ENCODE measurements at places on chromosomes 4 and X.

DNA sequence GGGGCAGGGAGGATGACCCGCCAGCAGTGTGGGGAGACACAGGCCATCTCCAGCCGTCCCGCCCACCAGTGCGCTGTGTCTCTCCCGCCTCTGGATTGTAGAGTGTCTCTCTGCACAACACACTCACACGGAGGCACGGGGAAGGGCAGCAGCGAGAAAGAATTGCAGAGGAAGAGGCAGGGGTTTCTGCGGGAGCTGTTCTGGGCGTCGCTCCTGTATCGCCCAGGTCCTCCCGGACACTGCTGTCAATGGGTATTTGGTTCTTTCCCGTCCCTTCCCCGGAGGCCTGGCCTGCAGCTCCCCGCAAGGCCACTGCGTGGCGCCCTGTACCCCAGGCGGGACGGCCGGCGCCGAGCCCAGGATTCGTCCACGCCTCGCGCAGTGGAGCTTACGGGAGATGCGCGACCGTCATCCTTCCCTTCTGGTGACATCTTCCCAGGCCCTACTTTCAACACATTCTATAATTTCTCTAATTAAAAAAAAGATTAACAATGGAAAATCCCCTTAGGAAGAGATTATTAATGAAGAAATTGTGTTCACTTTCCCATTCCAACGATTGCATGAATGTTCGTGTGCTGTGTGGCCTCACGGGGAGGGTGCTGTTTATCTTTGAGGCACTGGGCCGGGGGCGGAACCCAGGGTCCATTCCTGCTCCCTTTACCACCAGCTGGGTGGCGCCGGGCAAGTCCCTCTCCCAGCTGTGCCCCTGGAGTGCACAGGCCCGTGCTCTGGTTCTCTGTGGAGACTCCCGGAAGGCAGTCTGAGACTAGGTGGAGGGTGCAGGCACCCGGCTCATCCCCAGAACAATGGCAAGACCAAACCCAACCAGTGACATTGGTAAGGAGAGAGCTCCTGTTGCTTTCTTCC lies 95.7 kb downstream of the CPZ start:
- H3K36me3 ChIP-seq = no peaks in the 10 kb centered on the region
- DNase-seq = no peak
- H3K27me3 ChIP-seq = no peaks in the 10 kb centered on the region
- no peaks in the 10 kb centered on the region for H3K4me1 ChIP-seq
- no peak overlapping the region for H3K4me3 ChIP-seq
- H3K27ac ChIP-seq = no peak overlapping the region

DNA sequence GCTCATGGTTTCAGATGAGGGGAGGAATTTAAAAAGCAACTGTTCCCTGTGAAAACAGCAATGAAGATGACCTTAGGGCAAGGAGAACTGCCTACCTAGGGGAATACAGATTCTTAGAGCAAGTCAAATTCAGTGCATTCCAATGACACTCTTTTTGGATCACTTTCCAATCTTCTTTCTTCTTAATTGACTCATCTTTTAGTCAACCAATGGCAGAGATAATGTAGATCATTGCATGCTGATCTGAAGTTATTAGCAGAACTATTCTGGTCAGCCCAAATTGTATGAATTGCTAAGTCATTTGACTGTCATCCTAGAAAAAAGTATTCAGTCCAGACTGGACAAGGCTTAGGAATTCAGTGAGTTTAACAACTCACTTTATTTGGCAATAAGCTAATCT lies 12.6 kb upstream of the NR3C2 start:
- no peaks in the 10 kb centered on the region for H3K4me1 ChIP-seq
- no peak for DNase-seq
- H3K27ac ChIP-seq = no peak overlapping the region
- H3K4me3 ChIP-seq = no peak overlapping the region
- H3K27me3 ChIP-seq = no peaks in the 10 kb centered on the region

DNA sequence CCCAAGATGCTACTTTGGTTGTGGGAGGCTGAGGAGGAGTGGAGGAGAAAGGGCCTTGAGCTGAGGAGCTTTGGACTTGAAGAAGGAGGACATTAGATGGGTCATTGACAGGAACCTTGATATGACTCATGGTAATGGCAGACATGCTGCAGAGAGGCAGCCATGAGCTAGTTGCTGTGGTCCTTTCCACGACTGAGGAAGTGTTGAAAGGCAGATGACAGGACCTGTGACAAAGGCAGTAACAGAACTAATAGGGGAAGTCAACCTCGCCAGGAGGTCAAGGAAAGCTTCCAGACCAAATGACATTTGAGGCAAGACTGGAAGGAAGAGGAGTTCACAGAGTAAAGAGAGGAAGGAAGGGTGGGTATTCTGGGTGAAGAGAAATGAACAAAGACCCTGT lies 7.6 kb upstream of the XPNPEP2 start:
- H3K4me3 ChIP-seq = no peak overlapping the region
- no peaks in the 10 kb centered on the region for H3K36me3 ChIP-seq
- no peak for DNase-seq
- H3K27me3 ChIP-seq = no peaks in the 10 kb centered on the region
- H3K27ac ChIP-seq = no peak overlapping the region

GRCh38 chr4:14529653-14530052 lies 472.6 kb upstream of the CPEB2 start:
- no peak for DNase-seq
- no peaks in the 10 kb centered on the region for H3K36me3 ChIP-seq

DNA sequence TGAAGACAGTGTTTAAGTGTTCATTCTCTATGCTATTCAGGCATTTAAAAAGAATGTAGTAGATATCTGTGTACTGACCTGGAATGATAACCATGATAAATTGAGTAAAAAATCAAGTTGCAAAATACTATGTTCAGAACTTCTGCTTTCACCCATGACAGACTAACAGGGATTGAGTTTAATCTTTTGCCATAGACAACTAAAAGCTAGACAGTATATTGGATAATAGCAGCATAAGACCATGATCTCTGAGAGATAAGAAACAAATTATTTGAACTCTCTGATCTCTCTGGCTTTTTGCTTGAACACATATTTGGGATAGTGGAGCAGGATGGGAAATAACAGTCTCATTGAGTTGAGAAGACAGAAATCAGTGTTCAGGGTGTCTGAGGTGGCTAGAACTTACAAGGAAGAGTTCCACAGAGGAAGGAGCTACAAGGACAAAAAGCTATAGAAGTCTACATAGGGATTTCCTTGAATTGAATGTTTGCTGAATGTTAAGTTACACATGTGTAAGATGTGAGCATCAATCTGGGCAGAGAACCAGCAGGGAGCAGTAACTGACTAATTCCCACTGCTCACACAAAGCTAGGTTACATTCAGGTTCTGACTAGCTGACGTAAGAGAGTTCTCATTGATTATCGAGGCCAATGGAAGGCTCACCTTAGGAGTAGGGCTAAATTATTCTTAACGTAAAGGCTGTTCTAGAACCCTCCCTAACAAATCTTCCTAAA lies 60.4 kb downstream of the SLC30A9 start:
- no peaks in the 10 kb centered on the region for H3K4me1 ChIP-seq
- H3K36me3 ChIP-seq = peaks cover 37% of the 10 kb centered on the region
- no peak overlapping the region for H3K4me3 ChIP-seq

DNA sequence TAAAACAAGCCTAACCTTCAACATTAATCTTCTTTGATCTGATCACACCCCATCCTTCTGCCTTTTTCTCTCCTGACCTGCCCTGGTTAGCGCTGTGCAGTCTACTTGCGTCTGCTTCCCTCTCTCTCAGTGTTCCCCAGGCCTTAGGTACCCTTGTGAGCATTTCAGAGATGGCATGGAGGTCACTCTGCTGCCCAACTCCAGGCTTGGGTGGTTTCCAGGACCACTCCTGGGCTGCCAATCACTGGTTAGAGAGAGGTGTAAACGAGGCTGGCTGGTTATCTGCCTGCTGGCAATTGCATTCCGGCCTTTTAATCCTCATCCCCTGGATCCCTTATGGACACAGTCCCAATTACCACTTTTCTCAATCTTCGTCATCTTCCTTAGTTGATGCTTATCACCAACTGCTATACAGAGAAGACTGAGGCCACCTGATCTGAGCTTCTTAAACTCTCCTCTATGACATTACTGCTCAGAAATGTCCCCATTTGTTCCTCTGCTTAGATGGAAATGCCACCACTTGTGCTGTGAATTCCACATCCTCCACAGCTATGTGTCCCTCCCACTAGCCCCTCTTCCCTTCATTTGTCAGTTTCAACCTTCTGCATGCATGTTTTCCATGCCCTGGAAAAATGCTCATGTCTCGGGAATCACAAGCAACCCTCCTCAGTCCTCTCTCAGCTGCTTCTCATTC lies 29.0 kb upstream of the BCLAF3 start:
- H3K4me1 ChIP-seq = no peaks in the 10 kb centered on the region
- no peak overlapping the region for H3K4me3 ChIP-seq
- no peak overlapping the region for H3K27ac ChIP-seq
- no peaks in the 10 kb centered on the region for H3K36me3 ChIP-seq

DNA sequence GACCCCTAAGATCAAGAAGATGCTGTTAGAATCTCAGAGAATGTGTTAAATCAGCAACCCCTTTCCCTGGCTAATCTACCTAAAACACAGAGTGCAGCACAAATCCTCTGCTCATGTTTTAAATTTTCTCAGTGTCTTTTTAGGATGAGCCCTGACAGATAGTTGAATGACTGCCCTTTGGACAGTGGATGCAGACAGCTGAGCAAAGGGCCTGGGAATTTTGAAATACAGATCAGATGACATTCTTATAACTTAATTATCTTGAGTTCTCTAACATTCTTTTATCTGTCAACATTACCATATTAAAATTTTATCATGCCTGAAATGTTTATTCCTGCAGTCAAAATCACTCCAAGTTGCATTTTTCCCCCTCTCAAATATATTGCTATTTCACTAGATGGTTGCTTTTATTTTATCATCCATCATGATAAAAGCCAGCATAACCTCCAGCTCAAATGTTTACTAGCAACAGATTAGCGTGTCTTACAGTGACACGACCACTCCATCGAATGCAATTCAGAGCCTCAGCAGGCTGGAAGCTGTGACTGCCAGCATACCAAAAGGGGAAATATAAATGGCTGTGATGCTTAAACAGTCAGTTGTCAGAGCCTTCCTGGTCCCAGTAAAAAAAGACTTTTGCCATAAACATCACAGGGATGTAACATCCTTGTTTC lies 22.8 kb upstream of the ARHGAP24 start:
- no peaks in the 10 kb centered on the region for H3K27me3 ChIP-seq
- H3K36me3 ChIP-seq = no peaks in the 10 kb centered on the region
- H3K4me3 ChIP-seq = no peak overlapping the region
- no peaks in the 10 kb centered on the region for H3K4me1 ChIP-seq

DNA sequence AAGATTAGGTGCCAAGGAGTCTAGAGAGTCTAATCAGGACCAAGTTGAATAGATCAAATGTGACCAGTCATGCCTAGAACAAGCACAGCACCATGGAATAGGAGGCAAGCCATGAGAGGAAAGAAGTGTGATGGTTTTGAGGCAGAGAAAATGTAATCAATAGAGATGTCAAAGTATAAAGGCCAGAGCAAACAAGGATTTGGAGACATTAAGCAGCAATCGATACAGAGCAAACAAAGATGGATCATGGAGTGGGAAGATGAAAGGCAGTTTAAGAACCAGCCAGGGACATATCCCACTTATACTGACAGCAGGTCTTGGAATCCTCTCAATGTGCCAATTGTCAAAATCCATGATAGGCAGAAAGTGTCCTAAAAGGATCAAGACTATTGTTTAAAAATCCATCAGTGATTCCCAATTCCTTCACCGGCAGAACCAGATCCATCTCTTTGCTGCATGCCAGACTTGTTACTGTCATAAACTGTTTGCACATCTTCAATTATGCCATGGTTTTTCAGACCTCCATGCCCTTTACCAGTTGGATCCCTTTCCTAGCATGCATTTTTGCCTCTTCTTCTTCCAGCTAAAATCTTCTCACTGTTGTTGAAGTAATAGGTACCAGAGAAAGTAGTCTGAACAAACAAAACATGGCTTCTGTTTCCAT lies 520.7 kb upstream of the ARX start:
- H3K27ac ChIP-seq = no peak overlapping the region
- no peaks in the 10 kb centered on the region for H3K4me1 ChIP-seq
- DNase-seq = no peak
- no peaks in the 10 kb centered on the region for H3K36me3 ChIP-seq
- no peak overlapping the region for H3K4me3 ChIP-seq

- H3K27me3 ChIP-seq = peaks cover 3% of the 10 kb centered on the region
- no peaks in the 10 kb centered on the region for H3K4me1 ChIP-seq
- no peak overlapping the region for H3K4me3 ChIP-seq
- no peak for DNase-seq
- no peak overlapping the region for H3K27ac ChIP-seq
- H3K36me3 ChIP-seq = no peaks in the 10 kb centered on the region
Measured at GRCh38 chr4:140595065-140595464, 26.3 kb upstream of the UCP1 start.

DNA sequence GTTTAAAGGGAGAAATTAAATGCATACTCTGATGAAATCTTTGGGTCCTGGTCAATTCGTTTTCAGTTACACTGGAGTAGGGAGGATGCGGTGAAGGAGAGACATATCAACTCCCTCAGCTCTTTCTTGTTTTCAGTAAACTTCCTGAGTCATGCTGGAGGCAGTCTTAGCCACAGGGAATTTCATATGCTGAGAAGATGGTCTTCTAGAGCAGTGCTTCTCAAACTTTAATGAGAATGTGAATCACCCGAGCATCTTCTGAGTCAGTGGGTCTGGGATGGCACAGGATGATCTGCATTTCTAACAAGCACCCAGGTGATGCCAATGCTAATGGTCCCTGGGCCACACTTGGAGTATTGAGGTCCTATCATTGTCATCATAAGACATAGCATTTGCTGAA lies 214.5 kb downstream of the KIT start:
- H3K4me3 ChIP-seq = no peak overlapping the region
- H3K27me3 ChIP-seq = no peaks in the 10 kb centered on the region
- no peak overlapping the region for H3K27ac ChIP-seq

GRCh38 chrX:9767375-9767774 lies 1.7 kb upstream of the GPR143 start:
- H3K36me3 ChIP-seq = no peaks in the 10 kb centered on the region
- no peak overlapping the region for H3K27ac ChIP-seq
- H3K4me3 ChIP-seq = no peak overlapping the region

DNA sequence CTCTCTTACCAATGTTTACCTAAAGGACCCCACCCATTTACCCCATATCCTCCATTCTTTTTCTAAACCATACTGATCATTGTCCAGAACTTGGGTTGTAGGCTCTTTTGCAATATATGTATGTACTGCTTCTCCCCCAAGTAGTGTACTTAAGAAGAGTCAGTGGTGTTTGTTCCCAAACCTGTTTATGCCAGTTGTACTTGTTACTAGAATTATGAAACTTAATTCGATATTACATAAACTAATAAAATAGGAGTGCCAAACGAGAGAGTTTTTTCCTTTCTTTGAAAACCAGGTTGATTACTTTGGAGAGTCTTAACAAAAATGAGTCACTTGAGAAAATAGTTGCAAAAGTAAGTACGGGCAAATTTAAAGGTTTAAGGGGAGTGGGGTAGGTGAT lies 96.3 kb downstream of the GEMIN8 start:
- H3K27me3 ChIP-seq = peaks cover 8% of the 10 kb centered on the region
- no peaks in the 10 kb centered on the region for H3K36me3 ChIP-seq
- H3K4me3 ChIP-seq = no peak overlapping the region
- H3K4me1 ChIP-seq = no peaks in the 10 kb centered on the region
- H3K27ac ChIP-seq = no peak overlapping the region

DNA sequence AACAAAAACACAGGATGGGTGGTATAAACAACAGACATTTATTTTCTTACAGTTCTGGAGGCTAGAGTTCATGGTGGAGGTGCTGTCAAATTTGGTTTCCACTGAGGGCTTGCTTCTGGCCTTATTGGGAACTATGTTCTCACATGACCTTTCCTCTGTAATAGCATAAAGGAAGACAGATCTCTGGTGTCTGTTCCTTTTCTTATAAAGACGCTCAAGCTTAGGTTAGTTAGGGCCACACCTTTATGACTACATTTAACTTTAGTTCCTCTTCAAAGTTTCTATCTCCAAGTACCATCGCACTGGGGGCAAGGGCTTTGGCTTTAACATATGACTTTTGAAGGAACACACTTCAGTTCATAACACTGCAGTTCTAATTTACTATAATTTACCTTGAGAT lies 543.8 kb upstream of the CPEB2 start:
- H3K4me3 ChIP-seq = no peak overlapping the region
- DNase-seq = no peak
- H3K4me1 ChIP-seq = no peaks in the 10 kb centered on the region
- no peaks in the 10 kb centered on the region for H3K27me3 ChIP-seq

Data from CD4-positive, CD25-positive, alpha-beta regulatory T cell (primary cell).